ENCODE measurements at places on chromosomes 4 and X.

GRCh38 chr4:74230902-74231499 lies 73.1 kb downstream of the MTHFD2L start:
- no peak for DNase-seq

- no peak for DNase-seq
Observed at GRCh38 chrX:69306063-69306404, 140.8 kb upstream of the PJA1 start.

GRCh38 chr4:128303986-128304385 lies 16.4 kb upstream of the PGRMC2 start:
- DNase-seq, result no peak

- no peak for DNase-seq
Observed at GRCh38 chrX:11040405-11040804, 70.7 kb upstream of the HCCS start.

- no peak for DNase-seq
Observed at GRCh38 chrX:12149670-12150407, 11.6 kb downstream of the FRMPD4 start.

DNA sequence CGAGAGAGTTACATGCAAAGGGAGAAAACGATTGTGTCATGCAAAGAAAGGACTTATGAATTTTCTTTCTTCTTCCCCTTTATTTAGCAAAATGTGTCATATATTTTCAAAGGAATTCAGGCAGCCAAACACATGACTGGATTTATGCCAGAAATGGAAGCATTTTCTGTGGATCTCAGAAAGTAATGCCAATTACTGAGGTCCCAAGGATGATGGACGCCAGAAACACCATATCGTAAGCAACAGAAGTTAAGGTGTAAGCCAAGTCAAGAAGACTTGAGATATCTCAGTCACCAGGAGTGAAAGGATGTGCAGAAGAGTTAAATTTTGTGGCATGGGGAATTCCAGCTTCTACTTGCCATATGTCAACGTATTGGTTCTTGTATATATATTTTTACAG lies 255.1 kb downstream of the GBA3 start:
- no peak for DNase-seq

- no peak for DNase-seq
Observed at GRCh38 chr4:24747234-24747975, 48.0 kb upstream of the SOD3 start.
